ENCODE measurements at places on chromosomes 5 and 9. TPM values are rescaled to one million over a fixed set of nuclear protein-coding genes. Genes with fewer than 3 reads are reported as not detected.

Gene SARDH
- not detected for polyA plus RNA-seq

Gene MTMR12
- 9.6 TPM for polyA plus RNA-seq

Gene POU5F2
- 0.12 TPM for polyA plus RNA-seq

Gene GFPT2
- polyA plus RNA-seq = not detected

Gene SSNA1
- polyA plus RNA-seq = 129 TPM

GRCh38 chr5:16754086-16754485, 137.3 kb upstream of the RETREG1 start:
- no peak overlapping the region for H3K27ac ChIP-seq
- H3K36me3 ChIP-seq = no peaks in the 10 kb centered on the region
- no peak overlapping the region for H3K4me3 ChIP-seq
- no peak for DNase-seq
- no peaks in the 10 kb centered on the region for H3K4me1 ChIP-seq
- H3K27me3 ChIP-seq = no peaks in the 10 kb centered on the region

DNA sequence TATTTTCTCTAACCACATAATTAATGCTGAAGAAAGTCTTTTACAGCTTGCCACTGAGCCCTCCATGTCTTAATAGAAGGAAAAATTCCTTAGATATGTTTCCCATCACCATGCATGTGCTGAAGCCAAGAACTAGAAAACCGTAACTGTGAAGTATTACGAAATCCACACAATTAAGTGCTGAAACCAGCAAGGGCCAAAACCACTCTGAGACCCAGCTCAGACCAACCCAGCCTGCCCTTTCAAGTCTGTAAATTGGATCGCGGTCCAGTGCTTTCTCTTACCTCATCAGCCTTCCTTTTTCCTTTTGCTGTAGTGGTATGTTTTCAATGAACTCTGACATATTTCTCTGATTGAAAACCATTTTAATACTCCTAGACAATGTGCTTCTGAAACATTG, 26.3 kb downstream of the SEMA5A start:
- no peaks in the 10 kb centered on the region for H3K36me3 ChIP-seq
- no peak overlapping the region for H3K4me3 ChIP-seq
- H3K27me3 ChIP-seq = no peaks in the 10 kb centered on the region
- DNase-seq = no peak
- no peaks in the 10 kb centered on the region for H3K4me1 ChIP-seq

DNA sequence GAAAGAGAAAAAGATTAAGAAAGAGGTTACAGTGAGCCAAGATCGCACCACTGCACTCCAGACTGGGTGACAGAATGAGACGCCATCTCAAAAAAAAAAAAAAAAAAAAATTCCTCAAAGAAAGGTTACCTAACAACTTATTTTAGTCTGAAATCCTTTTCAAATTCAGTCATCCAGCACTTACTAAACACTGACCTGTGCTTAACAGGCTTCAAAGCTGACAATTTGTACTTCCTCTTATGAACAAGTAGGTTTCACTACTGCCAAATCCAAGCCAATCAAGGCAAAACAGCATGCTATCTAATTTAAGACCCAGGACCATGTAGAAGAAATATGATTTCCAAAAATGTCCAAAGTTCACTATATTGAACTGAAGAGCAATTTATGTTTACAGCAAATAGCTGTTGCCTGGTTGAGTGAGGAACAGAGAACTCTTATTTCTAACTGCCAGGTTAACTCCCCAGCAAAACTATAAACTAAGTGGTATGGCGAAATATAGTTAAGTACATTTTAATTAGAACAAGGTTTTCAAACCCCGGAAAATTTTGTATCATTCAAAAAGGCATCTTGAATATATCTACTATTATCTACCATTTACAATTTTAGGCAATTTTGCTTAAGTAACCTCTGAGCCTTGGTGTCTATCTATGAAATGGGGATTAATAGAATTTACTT, 13.4 kb downstream of the PWWP2A start:
- peaks cover 4% of the 10 kb centered on the region for H3K4me1 ChIP-seq
- no peak overlapping the region for H3K4me3 ChIP-seq
- no peaks in the 10 kb centered on the region for H3K36me3 ChIP-seq

GRCh38 chr5:6579535-6579934, 53.3 kb downstream of the NSUN2 start:
- peaks cover 4% of the 10 kb centered on the region for H3K4me1 ChIP-seq
- H3K4me3 ChIP-seq = no peak overlapping the region
- no peak overlapping the region for H3K27ac ChIP-seq

DNA sequence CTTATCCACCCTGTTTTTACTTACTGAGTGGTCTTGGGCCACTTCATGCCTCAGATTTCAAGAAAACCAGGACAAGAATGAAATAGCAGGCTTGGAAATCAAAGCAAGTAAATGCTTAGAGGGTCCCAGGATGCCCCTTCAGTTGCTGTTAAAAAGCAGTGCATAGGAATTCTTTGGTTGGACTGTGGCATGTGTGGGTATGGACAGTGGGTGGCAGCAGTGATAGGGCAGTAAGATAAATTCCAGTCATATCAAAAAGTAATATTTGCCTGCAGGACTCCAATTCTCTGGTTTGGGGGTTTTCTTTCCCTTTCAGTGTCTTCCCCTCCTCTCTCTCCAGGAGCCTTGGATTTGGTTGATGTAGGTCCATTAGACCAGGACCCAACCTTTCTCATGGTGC, 306.7 kb upstream of the CLINT1 start:
- no peak overlapping the region for H3K4me3 ChIP-seq
- peaks cover 10% of the 10 kb centered on the region for H3K4me1 ChIP-seq
- no peak for DNase-seq
- peaks cover 3% of the 10 kb centered on the region for H3K27me3 ChIP-seq

DNA sequence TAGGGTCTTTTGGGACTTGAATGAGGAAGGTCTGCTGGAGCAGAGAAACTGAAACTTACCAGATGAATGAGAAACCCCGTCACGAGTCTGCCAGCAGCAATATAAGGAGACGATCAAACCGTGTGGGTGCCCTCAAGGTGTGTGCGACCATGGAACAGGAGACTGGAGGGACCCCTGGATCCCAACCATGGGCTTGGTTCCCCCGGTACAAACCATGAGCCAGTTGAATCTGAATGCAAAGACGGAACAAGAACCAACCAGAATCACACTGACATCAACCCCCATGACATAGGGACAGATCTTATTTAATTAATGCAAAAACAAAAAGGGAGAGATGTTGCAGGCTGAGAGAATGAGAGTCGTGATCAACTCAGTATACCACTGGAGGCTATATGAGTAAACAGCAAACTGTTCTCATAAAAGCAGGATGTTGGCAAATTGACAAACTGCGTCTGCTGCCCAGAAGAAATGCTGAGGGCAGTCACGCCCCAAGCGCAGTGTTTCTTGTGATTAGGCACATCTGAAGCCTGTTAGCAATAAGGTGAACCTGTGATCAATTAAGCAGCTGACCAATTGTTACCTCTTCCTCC, 475.5 kb upstream of the ACO1 start:
- no peaks in the 10 kb centered on the region for H3K4me1 ChIP-seq
- H3K36me3 ChIP-seq = no peaks in the 10 kb centered on the region
- no peaks in the 10 kb centered on the region for H3K27me3 ChIP-seq
- no peak overlapping the region for H3K4me3 ChIP-seq
- no peak for DNase-seq
- no peak overlapping the region for H3K27ac ChIP-seq

DNA sequence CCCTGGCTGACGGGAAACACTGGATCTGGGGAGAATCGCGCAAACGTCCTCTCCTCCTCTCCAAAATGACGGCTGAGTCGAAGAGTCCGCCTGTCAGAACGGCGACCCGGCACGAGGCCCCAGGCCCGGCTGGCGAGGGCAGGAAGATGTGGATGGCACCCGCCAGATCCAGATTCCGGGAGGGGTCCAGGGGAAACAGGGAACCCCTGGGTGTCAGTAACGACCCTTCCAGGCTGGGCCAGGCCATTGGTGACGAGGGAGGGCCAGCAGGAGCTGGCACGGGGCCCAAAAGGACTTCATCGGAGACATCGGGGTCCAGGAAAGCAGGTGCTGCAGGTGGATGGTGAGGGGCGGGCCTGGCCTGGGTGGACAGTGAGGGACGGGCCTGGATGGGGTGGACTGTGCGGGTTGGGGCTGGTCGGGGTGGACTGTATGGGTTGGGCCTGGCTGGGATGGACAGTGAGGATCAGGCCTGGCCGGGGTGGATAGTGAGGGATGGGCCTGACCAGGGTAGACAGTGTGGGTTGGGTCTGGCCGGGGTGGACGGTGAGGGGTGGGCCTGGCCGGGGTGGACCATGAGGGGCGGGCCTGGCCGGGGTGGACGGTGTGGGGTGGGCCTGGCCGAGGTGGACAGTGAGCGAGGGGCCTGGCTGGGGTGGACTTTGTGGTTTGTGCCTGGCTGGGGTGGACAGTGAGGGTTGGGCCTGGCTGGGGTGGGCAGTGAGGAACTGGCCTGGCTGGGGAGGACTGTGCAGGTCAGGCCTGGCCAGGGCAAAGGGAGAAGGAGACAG, 14.0 kb downstream of the SLC6A3 start:
- H3K27me3 ChIP-seq = no peaks in the 10 kb centered on the region
- H3K36me3 ChIP-seq = no peaks in the 10 kb centered on the region
- H3K27ac ChIP-seq = no peak overlapping the region
- no peaks in the 10 kb centered on the region for H3K4me1 ChIP-seq
- no peak for DNase-seq
